ENCODE measurements at places on chromosomes 3 and 15. TPM values are rescaled to one million over a fixed set of nuclear protein-coding genes. Genes with fewer than 3 reads are reported as not detected.

GRCh38 chr3:149657321-149657925 lies 402 bp downstream of the WWTR1 start:
- no peak for DNase-seq

DNA sequence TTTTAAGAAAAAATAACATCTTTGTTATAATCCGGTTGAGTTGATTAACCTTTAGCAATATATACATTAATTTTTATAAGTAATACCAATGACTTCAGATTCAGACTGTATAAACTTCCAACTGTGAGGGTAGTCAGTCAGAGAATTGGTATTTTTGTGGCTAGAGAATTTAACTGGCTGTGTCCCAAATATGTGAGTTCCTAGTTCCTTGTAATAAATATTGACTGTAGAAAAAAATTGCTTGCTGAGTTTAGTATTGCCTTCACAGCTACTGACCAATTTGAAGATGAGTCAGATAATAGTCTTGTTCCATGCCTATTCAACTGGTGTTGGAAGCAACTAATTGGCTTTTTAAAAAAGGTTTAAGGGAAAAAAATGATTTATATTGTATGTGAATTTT lies 210.8 kb downstream of the GAP43 start:
- DNase-seq = no peak

DNA sequence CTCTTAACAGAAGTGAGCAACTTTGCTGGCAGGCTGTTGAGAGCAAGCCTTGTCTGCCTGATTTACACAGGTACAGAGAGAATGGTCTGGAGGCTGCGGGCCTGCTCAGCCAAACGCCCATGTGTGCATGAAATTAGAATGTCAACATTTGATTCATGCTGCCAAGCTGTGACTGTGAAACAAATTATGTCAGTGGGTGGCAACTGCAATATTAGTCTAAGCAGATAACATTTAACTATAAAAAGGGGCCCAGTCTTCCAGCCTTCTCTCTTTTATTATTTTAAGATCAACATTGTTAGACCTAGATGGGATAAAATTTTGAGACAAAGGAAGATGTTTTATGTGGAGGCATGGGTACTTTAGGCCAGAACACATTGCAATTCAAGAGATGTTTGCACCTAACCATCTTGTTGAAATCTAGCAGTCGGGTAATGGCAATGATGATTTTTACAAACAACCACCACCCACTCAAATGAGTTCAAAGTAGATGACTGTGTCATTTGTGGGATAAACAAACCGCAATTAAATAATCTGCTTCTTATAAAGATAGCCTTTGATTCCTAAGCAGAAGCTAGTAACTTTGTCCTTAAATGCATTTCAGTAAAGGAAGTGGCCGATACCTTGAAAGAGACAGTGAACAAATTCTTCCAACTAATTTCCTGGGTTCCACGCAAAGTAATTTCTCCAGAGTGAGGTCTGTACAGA lies 70.2 kb downstream of the FOXB1 start:
- DNase-seq = no peak

GRCh38 chr3:161266731-161267150 lies 45.6 kb downstream of the NMD3 start:
- DNase-seq = no peak

GRCh38 chr3:16741103-16741758 lies 136.0 kb upstream of the DAZL start:
- no peak for DNase-seq

DNA sequence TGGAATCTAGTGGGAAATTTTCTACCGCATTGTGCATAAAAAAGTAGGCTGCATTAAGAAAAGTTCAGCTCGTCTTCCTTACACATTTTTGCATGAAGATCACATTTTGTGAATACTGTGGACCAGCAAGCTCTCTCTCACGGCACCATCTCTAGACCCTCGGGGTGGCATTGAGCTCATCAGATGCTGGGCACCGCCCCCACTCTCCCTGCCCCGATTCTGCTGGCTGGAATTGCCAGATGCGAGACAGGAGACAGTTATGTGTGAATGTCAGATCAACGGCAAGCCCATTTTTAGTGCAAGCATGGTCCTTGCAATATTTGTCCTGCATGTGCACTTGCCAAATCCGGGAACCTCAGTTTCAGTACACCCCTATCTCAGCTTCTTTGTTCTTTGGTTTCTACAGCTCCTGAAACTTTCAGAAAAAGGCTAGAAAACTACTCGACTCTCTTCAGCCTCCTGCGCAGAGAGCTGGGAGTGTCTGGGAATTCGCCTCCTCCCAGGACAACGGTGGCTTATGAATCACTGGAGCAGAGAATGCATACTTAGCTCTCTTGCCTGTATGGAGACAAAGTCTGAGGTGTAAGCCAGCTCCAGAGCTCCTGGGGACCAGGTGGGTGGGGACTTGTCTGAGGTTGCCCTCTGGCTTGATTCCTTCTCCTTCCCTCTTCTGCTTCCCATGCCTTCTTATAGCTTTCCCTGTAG lies 285.2 kb upstream of the ATP10A start:
- DNase-seq = no peak

The POMGNT2 gene
- total RNA-seq = 18.0 TPM

Measured in omental fat pad (tissue), 4 donors.